NCI-H524 treated with DMSO at 0.1 percent for 48 hours (cell line): ENCODE measurements at places on chromosomes 12 and 14.

DNA sequence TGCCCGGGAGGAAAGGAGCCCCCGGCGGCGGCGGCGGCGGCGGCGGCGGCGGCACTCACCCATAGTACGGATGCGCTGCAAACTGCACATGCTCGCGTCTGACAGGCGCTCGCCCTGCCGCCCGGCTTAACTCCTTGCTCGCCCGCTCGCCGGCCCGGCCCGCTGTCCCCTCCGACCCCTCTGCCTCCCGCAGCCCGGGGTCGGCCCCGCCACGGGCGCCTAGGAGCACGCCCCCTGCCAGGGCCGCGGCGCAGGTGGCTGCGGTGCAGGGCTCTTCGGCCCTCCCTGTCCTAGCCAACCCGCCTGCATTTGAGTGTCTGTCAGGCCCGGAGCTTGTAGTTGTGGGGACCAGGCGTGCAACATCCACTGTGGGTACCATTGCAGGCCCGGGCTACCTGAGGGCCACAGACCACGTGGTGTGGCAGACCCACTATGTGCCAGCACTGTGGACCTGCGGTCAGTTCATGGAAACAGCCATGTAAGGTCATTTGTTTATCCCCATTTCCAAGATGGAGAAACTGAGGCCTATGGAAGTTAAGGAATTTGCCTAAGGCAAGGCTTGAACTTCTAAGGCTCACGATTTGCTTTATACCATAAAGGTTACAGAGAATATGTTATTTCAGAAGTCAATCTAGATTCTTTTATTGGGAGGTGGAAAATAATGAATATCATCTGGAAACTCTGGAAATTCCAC is 17.6 kb upstream of the PLEKHH1 start:
- DNase-seq: no peak

- peak; percentile 99 for DNase-seq
Observed at GRCh38 chr14:81681541-81681940, 147.9 kb upstream of the SEL1L start.

DNA sequence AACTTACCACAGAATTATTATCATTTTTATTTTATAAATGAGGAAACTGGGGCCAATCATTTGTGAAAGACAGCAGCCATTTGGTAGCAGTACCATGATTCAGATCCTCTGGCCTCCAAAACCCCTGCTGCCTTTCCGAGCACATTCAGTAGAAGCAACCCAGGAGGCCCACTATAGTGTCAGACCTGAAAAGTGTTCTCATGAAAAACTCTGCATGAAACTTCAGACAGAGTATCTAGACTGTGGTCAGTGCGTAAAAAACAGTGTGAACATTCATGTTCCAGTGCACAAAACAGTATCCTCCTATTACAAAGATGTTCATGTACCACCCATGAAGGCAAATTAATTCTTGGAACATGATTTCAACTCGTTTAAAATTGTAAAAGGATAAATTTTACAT is 112.0 kb downstream of the EPS8 start:
- DNase-seq: no peak

DNA sequence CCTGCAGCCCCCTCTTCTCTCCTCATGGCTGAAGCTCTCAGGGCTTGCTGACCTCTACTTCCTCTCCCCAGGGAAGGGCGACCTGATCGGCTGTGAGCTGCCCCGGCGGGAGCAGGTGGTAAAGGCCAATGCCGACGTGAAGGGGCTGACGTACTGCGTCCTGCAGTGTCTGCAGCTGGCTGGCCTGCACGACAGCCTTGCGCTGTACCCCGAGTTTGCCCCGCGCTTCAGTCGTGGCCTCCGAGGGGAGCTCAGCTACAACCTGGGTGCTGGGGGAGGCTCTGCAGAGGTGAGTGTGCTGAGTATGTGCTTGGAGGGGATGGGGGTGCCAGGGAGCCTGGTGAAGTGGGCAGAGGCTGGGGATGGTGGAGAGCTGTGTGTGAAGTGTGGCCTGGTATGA is 13.7 kb downstream of the MCRS1 start:
- DNase-seq: no peak

- DNase-seq: no peak
Observed at GRCh38 chr12:67714648-67715047, 66.1 kb downstream of the DYRK2 start.

GRCh38 chr12:22282283-22282682 is 52.2 kb downstream of the ST8SIA1 start:
- DNase-seq: no peak

- no peak for DNase-seq
Observed at GRCh38 chr12:96136161-96136560, 58.0 kb upstream of the ELK3 start.

GRCh38 chr12:13313886-13314285 is 117.4 kb downstream of the EMP1 start:
- DNase-seq: no peak

GRCh38 chr12:2051700-2052621 is 826 bp upstream of the CACNA1C start:
- DNase-seq: no peak

- DNase-seq: peak; percentile 95
Observed at GRCh38 chr14:73886449-73887317, at the start of gene ZNF410. Gene ZNF410, plus strand, starts transcription at chr14:73886859. Its CDS starts 5,317 bp downstream, at chr14:73892176.

DNA sequence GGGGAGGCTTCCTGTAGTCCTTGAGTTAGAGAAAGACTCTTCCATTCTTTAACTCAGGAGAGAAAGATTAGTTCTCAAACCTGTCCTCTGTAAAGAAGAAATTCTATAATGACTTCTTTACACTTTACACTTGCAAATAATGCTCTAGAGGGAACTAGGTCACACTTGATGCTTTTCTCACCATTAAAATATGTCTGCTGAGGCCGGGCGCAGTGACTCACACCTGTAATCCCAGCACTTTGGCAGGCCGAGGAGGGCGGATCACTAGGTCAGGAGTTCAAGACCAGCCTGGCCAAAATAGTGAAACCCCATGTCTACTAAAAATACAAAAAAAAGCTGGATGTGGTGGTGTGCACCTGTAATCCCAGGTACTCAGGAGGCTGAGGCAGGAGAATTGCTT is 6.3 kb downstream of the NTN4 start:
- DNase-seq: no peak

GRCh38 chr12:24645254-24645653 is 303.6 kb downstream of the BCAT1 start:
- no peak for DNase-seq
